ENCODE measurements at places on chromosomes 6 and 20. TPM values are rescaled to one million over a fixed set of nuclear protein-coding genes. Genes with fewer than 3 reads are reported as not detected.

Gene MUC21
- polyA plus RNA-seq, result not detected

Gene LRRN4
- 0.15 TPM for polyA plus RNA-seq

Gene FOXP4
- 14.1 TPM for polyA plus RNA-seq

Gene ADGRB3
- 0.54 TPM for polyA plus RNA-seq

Gene LAMA5
- polyA plus RNA-seq, result 82.6 TPM

Gene SEL1L2
- polyA plus RNA-seq, result not detected

Gene ASIP
- 0.23 TPM for polyA plus RNA-seq

Gene TREM2
- 1.8 TPM for polyA plus RNA-seq

Gene SLC25A27
- polyA plus RNA-seq, result 25.3 TPM

Gene SPACA1
- not detected for polyA plus RNA-seq

Gene GSTA3
- not detected for polyA plus RNA-seq

Gene FAM217A
- 1.1 TPM for polyA plus RNA-seq

Gene ZSWIM3
- polyA plus RNA-seq, result 3.8 TPM

Gene OR2H2
- 0.07 TPM for polyA plus RNA-seq

Gene NKX2-4
- not detected for polyA plus RNA-seq

Gene RAMACL
- polyA plus RNA-seq, result not detected

Gene DEFB132
- not detected for polyA plus RNA-seq

Gene HLA-DQB1
- 1.2 TPM for polyA plus RNA-seq

Gene ADGRG6
- polyA plus RNA-seq, result 13.0 TPM

Gene RIPOR3
- 5.5 TPM for polyA plus RNA-seq

Gene OLIG3
- polyA plus RNA-seq, result not detected

Gene CPNE5
- 10.7 TPM for polyA plus RNA-seq

Gene VGLL2
- 111 TPM for polyA plus RNA-seq

Gene PAK5
- 0.09 TPM for polyA plus RNA-seq

Gene ATP9A
- polyA plus RNA-seq, result 60.3 TPM

Gene PBX2
- polyA plus RNA-seq, result 102 TPM

Gene KIAA0408
- polyA plus RNA-seq, result 22.9 TPM

Gene KCNK15
- 0.28 TPM for polyA plus RNA-seq

Gene LST1
- 6.2 TPM for polyA plus RNA-seq

Gene KIAA1755
- polyA plus RNA-seq, result 11.5 TPM

Gene PCIF1
- polyA plus RNA-seq, result 23.3 TPM

Gene STK35
- polyA plus RNA-seq, result 8.3 TPM

Gene PHACTR1
- 4.4 TPM for polyA plus RNA-seq

Gene SLC22A7
- not detected for polyA plus RNA-seq

Gene SIGLEC1
- 5.4 TPM for polyA plus RNA-seq

Gene TMEM217
- polyA plus RNA-seq, result 0.56 TPM

Gene IPCEF1
- polyA plus RNA-seq, result 0.99 TPM

Gene OTOR
- not detected for polyA plus RNA-seq

Gene MEP1A
- not detected for polyA plus RNA-seq

Gene MICA
- 12.2 TPM for polyA plus RNA-seq

Gene PTCHD4
- 0.99 TPM for polyA plus RNA-seq

Gene SRMS
- polyA plus RNA-seq, result not detected

Gene FLOT1
- 102 TPM for polyA plus RNA-seq

Gene GRM1
- 0.12 TPM for polyA plus RNA-seq

Gene PROCR
- polyA plus RNA-seq, result 53.5 TPM

Gene MAP3K7
- polyA plus RNA-seq, result 32.7 TPM

Gene POLH
- 16.1 TPM for polyA plus RNA-seq

Gene SLC35F1
- 1.7 TPM for polyA plus RNA-seq

Gene AHI1
- 17.7 TPM for polyA plus RNA-seq

Gene MYB
- polyA plus RNA-seq, result 0.66 TPM

Gene OR2J3
- polyA plus RNA-seq, result not detected

Gene CLVS2
- polyA plus RNA-seq, result 0.38 TPM

Gene LY6G6D
- not detected for polyA plus RNA-seq

Gene RRBP1
- 118 TPM for polyA plus RNA-seq

Measured in muscle of back (tissue), 13 donors.